ENCODE measurements at places on chromosomes 7 and 10. TPM values are rescaled to one million over a fixed set of nuclear protein-coding genes. Genes with fewer than 3 reads are reported as not detected.

Gene SYT15
- 0.30 TPM for total RNA-seq

Gene ARL3
- 3.9 TPM for total RNA-seq

Gene RNF148
- not detected for total RNA-seq

Gene ACBD7
- 0.94 TPM for total RNA-seq

Gene IFIT3
- 13.9 TPM for total RNA-seq

Gene YAE1
- 4.6 TPM for total RNA-seq

Gene GCK
- total RNA-seq, result 3.3 TPM

Gene GPR158
- total RNA-seq, result not detected

Gene TUBB8
- not detected for total RNA-seq

Gene OPN4
- not detected for total RNA-seq

Gene H2BK1
- not detected for total RNA-seq

Gene HTR5A
- not detected for total RNA-seq

Gene COL17A1
- total RNA-seq, result not detected

Gene TMEM236
- total RNA-seq, result not detected

Gene MACROH2A2
- 2.7 TPM for total RNA-seq

Gene CFTR
- not detected for total RNA-seq

Gene EPDR1
- total RNA-seq, result 1.3 TPM

Gene OR9A2
- total RNA-seq, result not detected

Gene TMEM106B
- 25.3 TPM for total RNA-seq

Gene TAF6
- 48.9 TPM for total RNA-seq

Gene FZD1
- 0.29 TPM for total RNA-seq

Gene ITPRID1
- not detected for total RNA-seq

Gene TRIL
- total RNA-seq, result not detected

Gene CALHM3
- total RNA-seq, result not detected

Gene OR6B1
- total RNA-seq, result not detected

Gene SLC37A3
- 28.7 TPM for total RNA-seq

Gene BAIAP2L1
- 6.1 TPM for total RNA-seq

Gene GLRX3
- 86.2 TPM for total RNA-seq

Gene EGFR
- not detected for total RNA-seq

Gene RTKN2
- 4.7 TPM for total RNA-seq

Gene CXCL12
- not detected for total RNA-seq

Gene CRYGN
- not detected for total RNA-seq

Gene INMT
- total RNA-seq, result 0.24 TPM

Gene MRLN
- total RNA-seq, result not detected

Gene MYOF
- 10.5 TPM for total RNA-seq

Gene TRPV5
- not detected for total RNA-seq

Gene PRF1
- 8.2 TPM for total RNA-seq

Gene IKZF1
- total RNA-seq, result 213 TPM

Gene SKIDA1
- total RNA-seq, result 0.10 TPM

Gene TMEM130
- total RNA-seq, result not detected

Gene KLLN
- 0.17 TPM for total RNA-seq

Gene ADAP1
- total RNA-seq, result 8.0 TPM

Gene DYDC2
- not detected for total RNA-seq

Gene DNAH11
- 0.02 TPM for total RNA-seq

Gene CUBN
- total RNA-seq, result 0.41 TPM

Data from activated naive CD4-positive, alpha-beta T cell treated with anti-CD3 and anti-CD28 coated beads for 36 hours (primary cell).